ENCODE measurements at places on chromosomes 13 and 19.
A peak's percentile ranks its signal among the peaks of the same experiment; 100 is the strongest.

- DNase-seq, result no peak
These were observed 15.0 kb upstream of the EMC10 start for GRCh38 chr19:50461066-50461875.

DNA sequence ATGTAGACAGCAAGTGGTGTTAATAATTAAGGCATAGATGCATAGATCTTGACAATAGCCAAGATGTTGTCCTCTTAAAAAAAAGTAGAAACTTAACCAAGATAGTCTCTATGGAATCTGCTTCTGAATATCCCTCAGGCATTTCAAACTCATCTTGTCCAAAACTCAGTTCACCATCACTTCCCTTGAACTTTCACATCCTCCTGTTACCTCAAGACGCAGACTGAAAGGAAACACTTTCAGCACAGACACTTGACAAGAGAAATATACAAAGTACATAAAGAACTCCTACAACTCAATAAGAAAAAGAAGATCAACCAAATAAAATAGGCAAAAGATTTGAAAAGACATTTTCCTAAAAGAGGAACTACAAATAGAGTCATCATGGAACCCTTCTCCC lies 451.1 kb downstream of the FOXO1 start:
- DNase-seq, result no peak

- DNase-seq, result no peak
These were observed 108.8 kb downstream of the KCTD15 start for GRCh38 chr19:33905473-33905936.

DNA sequence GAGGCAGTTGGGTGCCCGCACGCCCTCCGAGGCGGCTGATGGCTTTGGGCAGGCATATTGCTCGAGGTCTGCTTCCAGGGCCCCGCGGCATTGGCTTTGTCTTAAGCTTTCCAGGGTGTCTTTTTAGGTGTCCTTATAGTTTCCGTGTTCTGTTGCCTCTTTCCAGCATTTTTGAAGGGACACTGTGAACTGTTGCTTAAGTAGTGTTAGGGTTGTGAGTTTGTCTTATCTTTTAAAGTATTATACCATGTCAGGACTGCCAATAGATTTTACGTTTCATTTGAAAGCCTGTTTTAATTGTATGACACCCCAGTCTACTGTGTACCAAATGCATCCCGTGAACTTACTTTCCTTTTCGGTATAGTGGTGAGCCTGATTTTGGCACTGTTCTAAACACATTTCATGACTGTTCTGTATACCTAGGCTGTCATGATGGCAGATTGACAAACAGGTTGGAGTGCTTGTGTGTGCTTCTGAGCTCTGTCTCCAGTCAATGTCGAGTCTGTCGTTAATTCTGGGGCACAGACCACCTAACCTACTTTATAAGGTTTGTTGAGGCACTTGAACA lies 656 bp downstream of the PCCA start:
- no peak for DNase-seq

DNA sequence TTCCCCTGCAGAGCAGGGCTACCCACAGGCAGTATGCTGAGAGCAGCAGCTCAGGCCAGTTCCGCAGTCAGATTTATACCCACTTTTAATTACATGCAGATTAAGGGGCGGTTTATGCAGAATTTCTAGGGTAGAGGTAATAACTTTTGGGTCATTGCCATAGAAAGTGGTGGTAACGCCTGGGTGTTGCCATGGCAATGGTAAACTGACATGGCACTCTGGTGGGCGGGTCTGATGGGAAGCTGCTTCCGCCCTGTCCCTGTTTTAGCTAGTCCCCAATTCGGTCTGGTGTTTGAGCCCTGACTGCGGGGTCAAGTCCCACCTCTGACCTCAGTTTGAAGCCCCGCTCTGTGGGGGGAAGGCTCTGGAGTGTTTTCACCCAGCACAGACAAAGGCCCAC lies 141.1 kb upstream of the VSTM2B start:
- DNase-seq, result no peak

- no peak for DNase-seq
These were observed 12.2 kb downstream of the CFD start for GRCh38 chr19:871446-872265.

- no peak for DNase-seq
These were observed 1238.9 kb upstream of the MIR17HG start for GRCh38 chr13:90108547-90108946.

GRCh38 chr13:79084802-79085424 lies 321.1 kb downstream of the RBM26 start:
- DNase-seq, result no peak

DNA sequence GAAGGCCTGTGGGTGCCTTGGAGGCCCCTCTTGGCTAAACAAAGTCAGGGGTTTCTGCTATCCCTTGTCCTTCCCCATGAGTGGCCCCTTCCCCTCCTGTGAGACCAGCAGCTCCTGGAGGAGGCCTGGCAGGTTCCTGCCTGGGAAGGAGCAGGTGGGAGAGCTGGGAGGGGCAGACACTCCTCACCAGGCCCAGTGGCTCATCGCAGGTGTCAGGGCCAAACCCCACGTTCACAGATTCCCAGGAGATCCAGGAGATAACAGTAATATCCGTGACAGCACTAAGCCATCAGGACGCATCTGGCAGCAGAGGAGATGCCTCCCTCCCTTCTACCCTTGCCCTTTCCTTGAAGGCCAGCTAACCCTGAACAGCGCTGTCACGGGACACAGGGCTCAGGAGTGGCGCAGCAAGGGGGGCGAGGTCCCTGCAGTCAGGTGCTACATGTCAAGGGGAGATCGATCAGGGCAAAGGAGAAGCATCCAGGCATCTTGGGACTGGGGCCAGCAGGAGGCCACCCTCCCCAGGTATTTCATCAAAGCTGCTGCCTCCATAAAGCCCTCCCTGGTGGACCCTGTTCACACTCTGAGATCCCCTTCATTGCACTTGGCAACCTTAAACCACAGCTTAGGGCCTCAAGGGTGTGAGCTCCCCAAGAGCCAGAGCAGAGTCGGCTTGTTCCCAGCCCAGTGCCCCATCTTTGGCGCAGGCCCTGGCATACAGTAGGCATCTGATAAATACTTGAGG lies 4.8 kb downstream of the CEBPA start:
- no peak for DNase-seq

DNA sequence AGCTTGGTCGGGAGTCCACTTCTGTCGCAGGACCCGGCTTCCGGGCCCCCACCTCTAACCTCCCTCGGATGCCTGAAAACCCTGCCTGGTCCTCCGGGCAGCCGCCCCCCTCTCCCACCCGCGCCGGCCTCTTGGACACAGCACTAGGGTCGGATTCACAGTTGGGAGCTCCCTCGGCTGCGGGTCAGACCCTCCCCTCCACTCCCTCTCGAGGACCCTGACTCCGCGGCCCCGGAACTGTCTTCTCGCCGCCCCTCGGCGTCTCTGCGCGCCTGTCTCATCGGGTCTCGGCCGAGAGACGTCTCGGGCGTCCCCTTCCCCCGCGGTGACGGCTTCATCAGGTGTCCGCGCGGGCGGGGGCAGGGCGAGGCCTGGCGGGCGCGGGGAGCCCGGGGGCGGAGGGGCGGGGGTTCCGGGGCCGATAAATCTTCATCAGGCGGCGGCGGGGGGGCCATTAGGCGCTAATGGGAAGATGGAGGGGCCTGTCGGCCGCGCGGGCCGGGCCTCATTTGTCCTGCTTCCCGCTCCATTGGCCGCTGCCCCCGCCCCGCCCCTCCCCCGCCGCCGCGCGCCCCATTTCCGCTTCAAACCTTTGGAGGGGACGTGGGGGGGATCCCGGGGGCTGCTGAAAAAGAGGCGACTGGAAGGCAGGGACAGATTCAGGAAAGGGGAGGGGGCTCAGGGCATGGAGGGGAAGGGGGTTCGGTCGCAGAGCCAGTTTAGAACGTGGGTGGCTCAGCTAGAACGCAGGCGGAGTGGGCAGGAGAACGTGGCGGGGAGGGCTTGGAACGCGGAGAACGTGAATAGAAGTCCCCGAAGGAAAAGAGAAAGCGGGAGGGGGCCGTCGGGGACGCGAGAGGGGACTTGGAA lies 11.8 kb upstream of the ERFL start:
- DNase-seq, result no peak

DNA sequence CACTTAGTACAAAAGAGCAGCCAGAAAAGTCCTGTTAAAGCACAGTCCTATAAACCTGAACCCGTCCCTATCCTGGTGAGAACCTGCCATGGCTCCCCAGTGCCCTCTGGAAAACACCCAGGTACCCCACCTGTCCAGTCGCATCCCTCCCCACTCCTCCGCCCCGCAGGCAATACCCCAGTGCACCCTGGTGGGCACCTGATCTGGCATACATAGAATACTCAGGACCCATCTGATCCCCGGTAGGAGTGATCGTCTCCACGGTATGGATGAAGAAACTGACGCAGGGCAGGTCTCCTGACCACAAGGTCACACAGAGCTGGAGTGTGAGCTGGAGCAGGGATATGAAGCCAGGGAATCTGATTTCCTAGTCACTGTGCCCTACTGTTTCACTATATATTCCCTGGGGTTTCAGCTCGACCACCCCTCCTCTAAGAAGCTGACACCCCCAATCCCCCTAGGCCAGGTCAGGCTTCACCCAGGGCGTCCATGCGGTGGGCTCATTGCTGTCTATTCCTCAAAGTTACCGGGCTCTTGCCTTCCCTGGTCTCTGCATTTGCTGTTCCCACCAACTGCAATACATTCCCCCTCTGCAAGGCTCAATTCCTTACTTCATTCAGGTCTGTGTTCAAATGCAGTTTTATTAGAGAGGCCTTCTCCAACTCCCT lies 12.6 kb downstream of the FBXO46 start:
- no peak for DNase-seq

DNA sequence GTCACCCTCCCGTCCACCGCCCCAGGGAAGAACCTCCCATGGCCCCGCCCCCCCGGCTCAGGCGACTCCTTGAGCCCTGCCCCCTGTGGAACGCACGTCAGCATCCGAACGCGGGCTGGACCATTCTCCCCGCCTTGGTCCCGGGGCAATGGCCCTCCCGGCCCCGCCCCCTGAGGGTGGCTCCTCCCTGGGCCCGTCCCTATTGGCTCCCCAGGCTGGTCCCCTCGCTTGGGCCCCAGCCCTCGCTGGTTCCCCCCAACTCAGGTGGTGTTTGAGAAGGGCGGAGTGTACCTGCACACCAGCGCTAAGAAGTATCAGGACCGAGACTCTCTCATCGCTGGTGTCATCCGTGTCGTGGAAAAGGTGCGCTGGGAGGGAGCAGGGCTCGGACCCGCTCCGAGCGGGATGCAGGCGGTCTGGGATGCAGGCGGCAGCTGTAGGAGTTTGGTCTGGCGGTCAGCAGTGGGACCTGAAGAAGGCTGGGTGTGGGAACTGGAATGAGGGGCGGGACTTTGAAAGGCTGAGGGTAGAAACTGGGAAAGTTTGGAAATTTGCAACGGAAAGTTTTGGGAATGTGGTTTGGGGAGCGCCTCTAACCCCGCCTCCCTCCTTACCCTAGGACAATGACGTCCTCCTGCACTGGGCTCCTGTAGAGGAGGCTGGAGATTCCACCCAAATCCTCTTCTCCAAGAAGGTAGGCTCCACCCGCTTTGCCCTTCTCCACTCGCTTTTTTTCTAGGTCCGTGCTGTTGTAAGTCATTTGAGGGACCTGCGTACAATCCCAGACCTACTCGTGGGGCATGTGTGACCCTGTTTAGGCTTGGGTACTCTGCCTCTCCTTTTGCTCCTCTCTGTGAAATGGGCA lies 609 bp downstream of the TBC1D17 start:
- DNase-seq, result peak; percentile 61

- DNase-seq, result no peak
These were observed 485.3 kb downstream of the UQCRFS1 start for GRCh38 chr19:28727480-28728159.

- DNase-seq, result no peak
These were observed 24.2 kb downstream of the C19orf12 start for GRCh38 chr19:29690842-29691241.

- DNase-seq, result no peak
These were observed 331.4 kb downstream of the GPC5 start for GRCh38 chr13:91729859-91730258.

GRCh38 chr19:10338940-10339339 lies 484 bp downstream of the ICAM3 start:
- no peak for DNase-seq

DNA sequence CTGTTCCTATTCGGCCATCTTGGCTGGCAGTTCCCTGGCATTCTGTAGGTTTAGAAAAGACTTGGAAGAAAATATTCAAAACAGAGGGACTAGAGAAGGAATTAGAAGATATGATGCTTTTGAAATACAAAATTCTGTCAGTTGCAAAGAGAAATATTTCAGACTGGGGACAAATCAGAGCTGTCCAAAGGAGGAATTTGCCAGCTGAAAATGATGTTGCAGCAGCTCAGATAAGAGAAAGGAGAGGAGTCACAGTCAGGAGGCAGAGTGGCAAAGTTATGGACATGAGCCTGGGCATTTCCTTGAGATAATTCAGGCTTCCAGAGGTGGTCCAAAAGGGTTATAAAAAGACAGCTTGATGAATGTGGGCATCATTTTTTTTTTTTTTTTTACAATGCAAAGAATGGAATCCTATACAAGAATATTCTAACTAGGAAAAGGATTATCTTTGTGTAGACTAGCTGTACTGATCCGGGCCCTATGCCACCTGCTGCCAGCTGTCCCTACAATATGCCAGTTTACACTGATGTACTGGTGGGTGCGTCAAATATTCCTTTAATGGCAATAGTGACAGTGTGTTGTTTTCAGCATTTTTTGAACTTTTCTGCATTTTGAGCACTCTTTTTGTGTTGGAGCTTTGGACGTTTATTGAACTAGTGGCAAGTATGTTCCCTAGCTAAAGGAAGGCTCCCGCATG lies 31.8 kb upstream of the CBY2 start:
- DNase-seq, result peak; percentile 54

- no peak for DNase-seq
These were observed 24.7 kb downstream of the DPF1 start for GRCh38 chr19:38199340-38199739.

GRCh38 chr19:35757231-35757748 lies 461 bp upstream of the HSPB6 start:
- DNase-seq, result no peak

DNA sequence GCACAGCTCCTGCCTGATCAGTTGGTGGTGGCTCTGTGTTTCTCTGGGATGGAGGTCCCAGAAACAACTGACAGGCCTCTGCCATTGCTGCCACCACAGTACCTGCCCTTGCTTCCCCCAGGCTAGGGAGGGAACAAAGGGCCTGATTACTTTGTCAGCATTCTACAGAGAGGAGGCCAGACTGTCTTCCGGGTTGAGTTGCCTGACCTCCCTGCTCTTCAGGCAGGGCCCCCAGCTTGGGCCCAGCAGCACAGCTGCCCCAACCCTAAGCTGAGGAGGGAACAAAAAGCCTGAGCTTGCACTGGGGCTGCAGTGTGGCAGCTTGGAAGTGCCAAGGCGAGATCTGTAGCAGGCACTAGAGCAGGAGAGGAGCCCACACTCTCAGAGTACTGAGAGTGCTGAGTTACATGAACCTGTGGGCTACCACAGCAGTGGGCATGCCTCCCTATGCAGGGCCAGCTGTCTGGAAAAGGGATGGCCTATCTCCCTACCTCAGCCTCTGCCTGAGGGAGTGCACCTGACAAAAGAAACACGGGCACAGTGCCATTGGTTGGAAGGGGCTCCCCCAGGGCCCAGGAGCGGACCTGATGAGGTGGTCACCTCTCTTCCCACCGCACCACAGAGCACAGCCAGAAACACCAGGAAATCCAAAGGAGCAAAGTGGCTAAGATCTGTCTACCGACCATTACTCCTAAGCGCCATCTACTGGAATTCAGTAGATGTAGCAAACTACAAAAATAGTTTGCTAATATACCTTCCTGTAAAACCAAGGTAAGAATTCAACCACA lies 24.4 kb downstream of the SLC25A15 start:
- no peak for DNase-seq
